ENCODE measurements at places on chromosomes 2 and 18.
A peak's percentile ranks its signal among the peaks of the same experiment; 100 is the strongest.

- no peak for DNase-seq
Observed at GRCh38 chr18:6411382-6411781, 3.3 kb downstream of the L3MBTL4 start.

DNA sequence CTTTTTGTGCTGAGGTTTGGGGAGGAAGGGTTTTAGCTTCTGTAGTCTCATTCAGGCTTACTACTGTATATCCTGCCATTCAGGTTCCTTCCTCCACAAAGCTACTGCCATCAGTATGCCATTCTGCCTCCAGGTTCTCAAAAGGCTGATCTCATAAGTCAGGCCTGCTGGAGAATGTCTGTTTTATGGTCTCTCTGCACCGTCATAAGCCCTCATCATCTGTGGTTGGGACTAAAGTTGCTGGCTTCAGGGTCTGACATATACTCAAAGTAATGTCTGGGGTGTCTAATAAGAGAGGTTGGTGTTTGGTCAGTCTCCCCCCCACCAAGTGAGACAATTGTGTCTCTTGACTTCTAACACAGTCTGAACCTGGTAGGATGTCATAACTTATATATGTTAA, 36.2 kb upstream of the CCBE1 start:
- no peak for DNase-seq

DNA sequence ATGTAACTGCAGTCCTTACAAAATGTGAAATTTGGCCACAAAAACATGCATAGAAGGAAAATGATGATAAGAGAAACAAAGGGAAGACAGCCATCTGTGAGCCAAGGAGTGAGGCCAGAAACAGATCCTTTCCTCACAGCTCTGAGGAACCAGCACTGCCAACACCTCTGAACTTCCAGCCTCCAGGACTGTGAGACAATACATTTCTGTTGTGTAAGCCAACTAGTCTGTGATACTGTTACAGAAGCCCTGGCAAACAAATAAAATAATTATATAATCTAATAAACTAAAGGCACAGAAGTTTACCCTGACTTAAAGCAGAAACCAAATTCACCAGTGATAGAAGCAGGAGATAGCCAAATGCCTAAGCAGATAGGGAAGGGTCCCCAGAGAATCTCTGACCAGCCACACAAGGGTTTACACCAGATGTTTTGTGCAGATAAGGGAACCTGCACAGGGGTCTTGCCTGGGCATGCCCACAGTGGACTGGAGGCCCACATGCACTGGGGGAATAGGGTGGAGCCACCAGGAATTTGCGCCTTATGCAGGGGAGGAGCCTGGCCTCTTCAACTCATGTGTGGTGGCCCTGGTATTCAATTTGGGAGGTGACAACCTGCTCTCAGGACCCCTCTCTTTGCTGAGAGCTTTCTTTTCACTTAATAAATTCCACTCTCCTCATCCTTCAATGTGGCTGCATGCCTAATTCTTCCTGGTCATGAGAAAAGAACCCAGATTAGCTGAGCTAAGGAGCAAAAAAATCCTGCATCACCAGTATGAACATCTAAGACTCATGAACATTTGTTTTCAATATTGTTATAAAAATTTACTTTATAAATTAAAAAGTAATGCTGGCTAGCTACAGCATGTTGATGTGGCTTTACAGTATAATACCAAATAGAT, 3.8 kb upstream of the GCC2 start:
- no peak for DNase-seq

DNA sequence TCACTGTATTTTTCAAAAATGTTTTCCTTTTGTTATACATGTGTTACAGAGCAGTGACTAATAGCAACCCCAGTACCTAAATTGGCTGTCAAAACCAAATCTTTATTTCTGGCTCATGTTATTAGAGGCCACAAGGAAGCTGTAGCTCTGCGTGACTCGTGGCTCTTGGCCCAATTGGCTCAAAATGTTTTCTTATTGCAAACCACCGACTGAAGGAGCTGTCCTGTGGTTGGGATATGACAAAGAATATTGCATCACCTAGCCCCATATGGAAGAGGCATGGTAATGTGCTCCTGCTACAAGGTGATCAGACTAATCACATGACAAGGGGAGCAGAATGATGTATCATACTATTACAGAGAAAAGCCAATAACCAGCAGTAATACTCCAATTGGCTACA, 1058.5 kb downstream of the CBLN2 start:
- DNase-seq = no peak

DNA sequence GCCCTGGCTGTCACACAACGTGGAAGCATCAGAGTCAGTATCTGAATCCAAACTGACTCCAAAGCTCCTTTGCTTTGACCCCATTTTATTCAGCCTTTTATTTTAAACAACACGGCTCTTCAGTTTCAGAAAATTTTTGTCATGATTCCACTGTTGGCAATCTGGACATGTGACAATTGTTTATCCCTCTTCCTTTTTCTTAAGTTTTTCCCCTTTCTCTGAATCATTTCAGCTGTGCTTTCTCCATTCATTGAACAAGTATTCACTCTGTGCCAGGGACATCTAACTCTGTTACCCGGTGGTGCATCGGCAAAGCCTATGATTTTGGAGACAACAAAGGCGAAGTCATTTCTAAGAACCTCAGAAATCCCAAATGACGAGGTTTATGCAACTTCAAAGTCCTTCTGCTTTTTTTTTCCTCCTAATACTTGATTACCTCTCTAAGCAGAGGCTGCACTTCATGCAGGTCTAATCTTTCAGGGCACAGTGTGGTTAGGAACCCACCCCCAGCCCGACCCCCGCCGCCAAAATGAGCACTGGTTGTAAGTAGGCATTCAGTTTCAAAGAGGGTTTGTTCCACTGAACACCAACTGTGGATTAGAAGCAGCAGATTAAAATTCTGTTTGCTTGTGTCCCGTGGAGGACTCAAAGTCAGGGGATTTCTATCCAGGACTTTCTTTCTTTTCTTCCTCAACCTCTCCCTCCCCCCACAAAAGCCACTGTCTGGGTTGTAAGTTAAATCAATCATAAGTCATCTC, 18.6 kb downstream of the ST6GAL2 start:
- DNase-seq = no peak

- no peak for DNase-seq
Observed at GRCh38 chr2:49080681-49081080, 73.6 kb downstream of the FSHR start.

GRCh38 chr2:121334581-121335293, 49.7 kb upstream of the TFCP2L1 start:
- no peak for DNase-seq

DNA sequence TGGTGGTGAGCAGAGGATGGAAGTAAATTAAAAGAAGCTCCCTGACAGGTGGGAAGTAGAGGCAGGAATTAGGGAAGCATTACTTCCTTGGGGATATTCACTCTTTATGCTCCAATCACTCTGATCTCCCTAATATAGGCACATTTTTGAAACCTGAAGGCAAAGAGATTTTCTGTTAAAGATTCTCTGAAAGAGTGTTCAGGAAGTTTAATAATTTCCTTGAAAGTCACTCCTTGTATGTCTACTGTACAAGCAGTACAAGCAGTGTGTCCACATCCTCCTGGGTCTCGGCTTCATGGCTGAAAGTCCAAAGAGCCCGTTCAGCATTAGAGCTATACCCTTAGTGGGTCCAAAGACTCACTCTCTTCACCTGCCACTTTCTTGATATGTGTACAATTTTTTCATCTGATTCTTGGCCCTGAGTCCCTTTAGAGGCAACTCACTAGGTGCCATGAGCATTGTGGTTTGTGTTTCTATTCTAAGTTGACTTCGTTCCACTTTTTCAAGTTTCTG, 60.2 kb downstream of the AAK1 start:
- no peak for DNase-seq

GRCh38 chr18:9619990-9620389, 5.6 kb upstream of the PPP4R1 start:
- DNase-seq = no peak

GRCh38 chr2:240291337-240292034, 144.0 kb upstream of the GPC1 start:
- no peak for DNase-seq

DNA sequence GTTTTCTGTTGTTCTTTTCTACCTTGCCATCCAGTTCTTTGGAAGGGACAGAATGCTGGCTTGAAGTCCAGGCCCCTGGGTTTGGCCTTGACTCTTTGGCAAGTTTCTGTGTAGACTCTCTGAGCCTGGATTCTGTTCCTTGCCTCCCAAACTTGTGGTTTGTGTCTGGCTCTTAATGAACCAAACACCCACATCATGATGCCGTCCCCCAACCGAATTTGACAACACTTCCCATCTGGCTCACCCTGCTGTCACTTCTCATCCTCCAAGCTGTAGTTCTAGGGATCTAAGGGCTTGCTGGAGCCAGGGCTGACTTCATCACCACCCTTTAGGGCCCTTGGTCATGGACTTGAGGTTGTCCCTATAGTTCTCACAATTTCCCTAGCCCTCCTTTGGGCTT, 68.9 kb upstream of the CELF4 start:
- DNase-seq = no peak

DNA sequence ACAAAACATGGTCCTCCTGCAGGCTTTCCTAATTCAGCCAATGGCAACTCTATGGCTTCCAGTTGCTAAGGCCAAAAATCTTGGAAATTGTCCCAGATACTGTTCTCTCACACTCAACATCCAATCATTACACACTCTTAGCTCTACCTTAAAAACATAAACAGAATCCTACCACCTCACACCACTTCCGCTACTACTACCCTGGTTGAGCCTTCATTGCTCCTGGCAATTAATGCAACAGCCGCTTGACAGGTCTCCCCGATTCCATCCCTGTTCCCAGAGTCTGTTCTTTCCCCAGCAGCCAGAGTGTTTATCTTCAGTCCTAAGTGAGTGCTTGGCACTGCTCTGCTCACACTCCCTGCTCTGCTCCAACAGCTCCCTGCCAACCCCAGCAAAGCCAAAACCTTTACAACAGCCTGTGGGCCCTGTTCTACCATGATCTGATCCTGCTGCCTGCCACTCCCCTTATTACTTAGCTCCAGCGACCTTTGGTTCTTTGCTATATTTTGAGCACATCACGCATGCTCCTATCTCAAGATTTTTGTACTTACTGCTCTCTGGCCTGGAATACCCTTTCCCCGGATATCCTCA, 67.5 kb upstream of the AMMECR1L start:
- DNase-seq = no peak

- no peak for DNase-seq
Observed at GRCh38 chr18:41465386-41465785, 489.6 kb upstream of the PIK3C3 start.

- DNase-seq = no peak
Observed at GRCh38 chr18:37527395-37527794, 38.2 kb downstream of the CELF4 start.

GRCh38 chr2:180655393-180655792, 325.0 kb upstream of the UBE2E3 start:
- DNase-seq = no peak

DNA sequence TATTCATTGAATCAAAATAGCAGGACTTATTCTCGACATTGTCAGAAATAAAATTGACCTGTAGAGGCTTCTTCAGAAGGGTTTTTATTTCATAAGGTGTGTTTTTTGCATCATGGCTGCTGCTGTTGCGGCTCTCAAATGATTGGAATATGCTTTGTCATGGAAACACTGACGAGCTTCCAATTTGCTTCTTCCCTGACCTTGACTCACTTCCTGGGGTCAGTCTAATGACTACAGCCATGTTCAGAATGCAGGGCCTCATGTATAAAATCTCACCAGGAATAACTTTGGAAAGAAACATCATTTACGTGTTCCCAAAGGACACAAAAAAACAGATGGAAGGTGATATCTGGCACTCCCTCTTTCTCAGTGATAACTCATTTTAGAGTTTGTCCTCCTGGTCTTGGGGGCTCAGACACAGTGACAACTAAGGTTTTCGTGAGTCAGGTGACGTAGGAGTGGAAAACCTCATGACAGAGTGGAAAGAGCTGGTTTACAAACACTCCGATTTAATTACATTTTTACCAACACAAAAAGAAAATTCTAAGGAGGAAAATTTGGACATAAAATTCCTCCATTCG, 467.0 kb upstream of the RAB12 start:
- no peak for DNase-seq

GRCh38 chr18:59056706-59057492, 82.8 kb upstream of the SEC11C start:
- DNase-seq = peak; percentile 82

DNA sequence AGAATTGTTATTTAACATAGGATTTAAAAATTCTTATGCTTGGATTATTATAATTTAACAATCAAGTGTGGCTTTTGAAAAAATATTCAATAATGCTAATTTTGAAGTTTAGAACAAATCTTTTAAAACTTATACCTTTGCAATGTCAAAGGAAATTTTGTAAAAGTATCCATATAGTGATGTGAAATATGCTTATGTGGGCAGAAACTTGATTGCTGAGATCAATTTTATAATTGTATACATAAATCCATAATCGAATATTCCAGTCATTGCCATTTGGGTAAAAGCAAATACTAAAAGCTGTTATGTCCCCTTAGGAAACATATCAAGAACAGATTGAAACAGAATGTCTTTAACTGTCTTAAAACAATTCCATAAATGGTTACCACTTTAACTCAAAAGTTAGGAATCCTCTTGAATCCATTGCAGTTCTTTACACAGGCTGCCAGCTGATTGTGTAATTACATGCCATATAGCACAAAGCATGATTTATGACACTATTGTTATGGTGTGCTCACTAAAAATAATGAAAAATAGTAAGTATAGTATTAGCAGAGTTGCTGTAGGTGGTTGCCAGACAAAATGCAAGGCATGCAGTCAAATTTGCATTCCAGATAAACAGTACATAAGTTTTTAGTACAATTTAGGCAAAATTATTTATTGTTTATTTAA, 24.2 kb downstream of the PLCL1 start:
- no peak for DNase-seq

DNA sequence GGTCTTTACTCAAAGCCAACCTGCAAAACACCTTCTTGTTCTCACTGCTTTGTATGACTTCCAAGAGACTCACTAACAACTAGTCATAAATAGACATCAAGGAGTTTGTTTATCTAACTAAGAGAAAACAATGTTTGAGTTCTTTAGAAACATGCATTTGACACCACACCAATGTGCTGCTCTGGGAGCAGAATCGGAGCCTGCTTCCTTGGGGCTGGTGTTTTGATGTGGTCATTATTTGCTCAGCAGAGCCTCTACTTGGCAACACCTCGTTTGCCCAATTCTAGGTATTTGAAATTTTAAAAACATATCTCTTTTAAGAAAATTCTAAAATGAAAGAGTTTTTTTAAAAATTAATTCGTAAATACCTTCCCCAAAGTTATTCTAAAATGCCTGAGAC, 167.5 kb downstream of the BCL2 start:
- DNase-seq = no peak

DNA sequence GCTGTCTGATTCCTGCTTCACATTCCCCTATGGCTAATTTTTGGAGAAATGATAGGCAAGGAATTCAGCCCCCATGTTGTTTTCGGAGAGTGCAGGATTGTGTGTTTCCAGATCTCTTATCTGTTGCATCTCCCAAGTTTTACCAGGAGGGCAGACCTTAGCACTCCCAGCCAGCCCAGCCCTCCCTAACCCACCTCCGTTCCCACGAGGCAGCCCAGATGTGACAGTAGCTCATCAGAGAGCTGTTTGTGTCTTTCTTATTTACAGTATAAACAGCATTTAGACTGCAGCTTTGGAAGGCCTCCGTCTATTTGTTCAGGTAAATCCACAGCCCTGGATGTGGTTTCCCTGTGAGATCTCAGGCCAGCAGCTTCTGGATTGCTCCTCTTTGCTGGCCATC, 91.6 kb downstream of the THNSL2 start:
- no peak for DNase-seq

All from amygdala (tissue), 56 donors.